ENCODE measurements at places on chromosomes 11 and 22. TPM values are rescaled to one million over a fixed set of nuclear protein-coding genes. Genes with fewer than 3 reads are reported as not detected.

DNA sequence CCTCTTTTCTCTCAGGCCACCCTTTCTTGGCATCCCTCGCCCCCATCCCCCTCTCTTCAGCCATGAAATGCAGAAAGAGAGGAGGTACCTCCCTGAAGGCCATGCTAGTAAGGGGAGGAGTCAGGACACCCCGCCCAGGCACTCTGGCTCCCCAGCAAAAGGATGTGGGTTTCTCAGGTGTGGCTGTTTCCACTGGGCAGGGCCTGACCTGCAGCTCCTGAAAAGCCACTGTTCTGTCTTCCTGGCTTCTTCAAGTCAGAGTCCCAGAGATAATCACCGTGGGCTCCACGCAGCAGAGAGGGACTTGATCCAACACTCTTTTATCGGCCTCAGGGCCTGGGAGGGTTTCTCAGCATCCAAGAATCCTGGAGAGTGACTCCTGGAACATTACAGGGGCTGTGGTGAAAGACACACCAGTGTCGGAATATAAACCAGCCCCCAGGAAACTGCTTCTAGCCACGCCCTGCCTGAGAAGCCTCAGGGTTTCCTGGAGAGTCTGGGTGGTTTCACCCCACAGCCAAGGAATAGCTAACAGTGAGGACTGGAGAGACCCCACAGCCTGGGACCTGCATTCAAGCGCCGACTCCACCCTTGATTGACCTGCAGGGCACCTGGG, 45.7 kb upstream of the TSPAN18 start:
- no peak overlapping the region for H3K4me3 ChIP-seq
- no peaks in the 10 kb centered on the region for H3K4me1 ChIP-seq
- H3K27ac ChIP-seq: no peak overlapping the region
- peaks cover 14% of the 10 kb centered on the region for H3K27me3 ChIP-seq
- no peaks in the 10 kb centered on the region for H3K36me3 ChIP-seq

The OR5B21 gene
- total RNA-seq: not detected

The DRD2 gene
- not detected for total RNA-seq

GRCh38 chr11:116702772-116703385, 69.9 kb downstream of the BUD13 start:
- no peak overlapping the region for H3K27ac ChIP-seq
- no peaks in the 10 kb centered on the region for H3K27me3 ChIP-seq
- H3K36me3 ChIP-seq: no peaks in the 10 kb centered on the region
- no peaks in the 10 kb centered on the region for H3K4me1 ChIP-seq
- DNase-seq: no peak

GRCh38 chr22:21443735-21444421, 23.3 kb upstream of the TMEM191C start:
- H3K4me1 ChIP-seq: no peaks in the 10 kb centered on the region
- no peak overlapping the region for H3K4me3 ChIP-seq
- H3K27ac ChIP-seq: no peak overlapping the region

DNA sequence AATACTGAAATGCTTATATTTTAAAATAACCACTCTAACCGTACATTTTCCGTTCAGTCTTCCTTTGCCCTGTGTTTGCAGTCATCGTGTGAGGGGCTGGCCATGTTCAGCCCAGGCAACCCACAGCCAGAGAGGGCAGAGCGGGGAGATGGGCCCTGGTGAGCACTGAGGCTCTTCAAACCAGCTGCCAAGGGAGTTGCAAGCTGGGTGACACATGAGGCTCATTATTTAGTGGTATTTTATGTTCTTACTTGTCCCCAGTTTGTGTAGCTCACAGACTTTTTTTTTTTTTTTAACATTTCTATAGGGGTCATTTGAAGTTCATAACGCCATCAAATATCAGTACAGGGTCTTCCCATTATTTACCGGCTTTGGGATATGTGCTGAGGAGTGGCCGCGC, 18.0 kb upstream of the DGCR6 start:
- no peak for DNase-seq
- no peaks in the 10 kb centered on the region for H3K27me3 ChIP-seq
- H3K36me3 ChIP-seq: no peaks in the 10 kb centered on the region
- H3K27ac ChIP-seq: no peak overlapping the region
- no peaks in the 10 kb centered on the region for H3K4me1 ChIP-seq

- peak within 1 kb of the TSS; percentile 66 for H3K27ac ChIP-seq
- peak; percentile 44 for DNase-seq
- peak within 1 kb of the TSS; percentile 48 for H3K4me3 ChIP-seq
- H3K4me1 ChIP-seq: peaks cover 21% of the 10 kb centered on the region
- no peaks in the 10 kb centered on the region for H3K27me3 ChIP-seq
Measured at GRCh38 chr11:89490981-89491690, at the start of gene NOX4. Gene NOX4, minus strand, starts transcription at chr11:89491375. Its CDS starts 129 bp downstream, at chr11:89491246.

The RDX gene
- total RNA-seq: 142 TPM

GRCh38 chr22:50197856-50198623, 2.8 kb upstream of the SELENOO start:
- no peak overlapping the region for H3K27ac ChIP-seq
- peaks cover 61% of the 10 kb centered on the region for H3K36me3 ChIP-seq
- H3K4me3 ChIP-seq: no peak overlapping the region
- H3K4me1 ChIP-seq: peaks cover 19% of the 10 kb centered on the region
- no peak for DNase-seq
- H3K27me3 ChIP-seq: no peaks in the 10 kb centered on the region

- H3K36me3 ChIP-seq: no peaks in the 10 kb centered on the region
- no peak overlapping the region for H3K27ac ChIP-seq
- H3K4me3 ChIP-seq: no peak overlapping the region
- no peaks in the 10 kb centered on the region for H3K4me1 ChIP-seq
Measured at GRCh38 chr22:37462983-37463382, 23.2 kb downstream of the MFNG start.

The SOX6 gene
- total RNA-seq: 18.5 TPM

DNA sequence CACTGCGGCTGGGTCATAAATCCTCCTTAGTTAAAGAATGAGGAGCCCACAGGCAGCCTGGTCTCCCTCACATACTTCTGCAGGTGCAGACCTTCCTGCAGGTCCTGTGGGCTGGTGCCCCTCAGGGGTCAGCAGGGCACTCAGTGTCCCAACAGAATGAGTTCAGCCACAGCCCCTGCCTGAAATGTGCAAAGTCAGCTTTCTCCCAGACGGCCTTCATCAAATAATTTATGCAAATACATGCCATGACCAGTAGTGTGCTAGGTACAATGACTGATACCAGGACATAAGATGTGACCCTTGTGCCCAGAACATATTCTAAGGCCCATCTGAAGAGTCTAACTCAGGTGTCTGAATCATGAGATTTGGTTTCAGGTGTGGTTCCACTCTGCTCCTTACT, 703.4 kb downstream of the TBC1D22A start:
- no peak overlapping the region for H3K27ac ChIP-seq
- H3K4me1 ChIP-seq: no peaks in the 10 kb centered on the region
- no peak for DNase-seq
- H3K4me3 ChIP-seq: no peak overlapping the region
- H3K27me3 ChIP-seq: no peaks in the 10 kb centered on the region

The GP1BB gene
- total RNA-seq: 0.53 TPM

DNA sequence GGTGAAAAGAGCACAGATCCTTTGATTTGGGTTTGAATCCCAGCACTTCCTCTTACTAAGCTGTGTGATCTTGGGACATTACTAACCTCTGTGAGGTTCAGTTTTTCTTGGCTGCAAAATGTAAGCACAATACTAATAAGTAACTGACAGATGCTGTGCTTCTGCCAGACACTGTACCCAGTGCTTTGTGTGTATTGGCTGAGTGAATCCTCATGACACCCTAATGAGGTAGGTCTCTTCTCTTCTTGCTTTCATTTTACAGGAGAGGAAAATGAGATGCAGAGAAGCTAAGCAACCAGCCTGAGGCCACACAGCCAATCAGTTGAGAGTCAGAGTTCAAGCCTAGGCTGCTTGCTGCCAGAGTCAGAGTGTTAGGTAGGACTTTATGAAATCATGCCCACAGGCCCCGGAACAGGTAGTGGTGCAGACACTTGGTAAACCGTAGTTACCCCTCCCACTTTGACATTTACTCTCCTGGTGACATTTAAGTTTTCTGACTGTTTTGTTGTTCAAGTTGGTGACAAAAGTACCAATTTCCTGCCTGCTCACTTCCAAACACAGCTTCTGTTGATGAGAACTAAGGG, 21.2 kb downstream of the PTPRJ start:
- DNase-seq: no peak
- H3K27me3 ChIP-seq: no peaks in the 10 kb centered on the region
- H3K36me3 ChIP-seq: peaks cover 9% of the 10 kb centered on the region
- H3K27ac ChIP-seq: no peak overlapping the region
- peaks cover 35% of the 10 kb centered on the region for H3K4me1 ChIP-seq

DNA sequence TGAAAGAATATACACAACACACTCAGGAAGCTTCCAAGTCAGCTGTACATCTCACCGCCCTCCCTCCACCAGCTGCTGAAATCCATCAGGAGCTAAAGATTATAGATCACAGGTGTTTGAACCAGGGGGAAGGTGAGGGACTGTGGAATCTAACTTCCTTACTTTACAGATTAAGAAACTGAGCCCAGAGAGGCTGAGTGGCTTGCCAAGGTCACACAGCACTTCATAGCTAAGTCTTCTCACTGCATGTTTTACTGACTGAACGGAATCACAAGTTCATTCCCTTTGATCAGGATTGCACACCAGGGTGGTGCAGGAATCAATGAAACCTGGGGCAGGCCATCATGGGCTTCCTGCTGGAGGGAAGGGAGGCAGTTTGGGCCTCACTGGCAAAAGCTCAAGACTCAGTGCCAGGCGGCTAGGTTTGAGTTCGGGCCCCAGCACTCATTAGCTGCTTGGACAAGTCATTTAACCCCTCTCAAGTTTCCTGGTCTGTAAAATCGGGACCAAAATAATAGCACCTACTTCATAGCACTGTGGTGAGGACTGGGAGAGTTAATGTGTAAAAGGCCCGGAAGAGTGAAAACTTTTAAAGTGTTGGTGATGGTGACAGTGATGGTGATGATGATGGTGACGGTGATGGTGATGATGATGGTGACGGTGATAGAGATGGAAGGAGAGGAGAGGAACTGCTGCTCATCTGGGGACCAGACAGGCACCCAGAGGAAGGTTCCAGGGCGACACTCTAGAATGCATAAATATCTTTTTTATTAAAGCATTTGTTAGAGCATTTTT, 8.2 kb downstream of the CD5 start:
- H3K4me1 ChIP-seq: no peaks in the 10 kb centered on the region
- no peak overlapping the region for H3K27ac ChIP-seq
- no peak for DNase-seq
- H3K27me3 ChIP-seq: 0 out of 2 replicates have a peak, but pooled peaks cover 4% of the 10 kb centered on the region

- H3K27me3 ChIP-seq: no peaks in the 10 kb centered on the region
- no peaks in the 10 kb centered on the region for H3K4me1 ChIP-seq
- no peak for DNase-seq
- H3K4me3 ChIP-seq: no peak overlapping the region
Measured at GRCh38 chr22:22703715-22704114, 59.3 kb downstream of the GGTLC2 start.

The MLC1 gene
- 0.03 TPM for total RNA-seq

DNA sequence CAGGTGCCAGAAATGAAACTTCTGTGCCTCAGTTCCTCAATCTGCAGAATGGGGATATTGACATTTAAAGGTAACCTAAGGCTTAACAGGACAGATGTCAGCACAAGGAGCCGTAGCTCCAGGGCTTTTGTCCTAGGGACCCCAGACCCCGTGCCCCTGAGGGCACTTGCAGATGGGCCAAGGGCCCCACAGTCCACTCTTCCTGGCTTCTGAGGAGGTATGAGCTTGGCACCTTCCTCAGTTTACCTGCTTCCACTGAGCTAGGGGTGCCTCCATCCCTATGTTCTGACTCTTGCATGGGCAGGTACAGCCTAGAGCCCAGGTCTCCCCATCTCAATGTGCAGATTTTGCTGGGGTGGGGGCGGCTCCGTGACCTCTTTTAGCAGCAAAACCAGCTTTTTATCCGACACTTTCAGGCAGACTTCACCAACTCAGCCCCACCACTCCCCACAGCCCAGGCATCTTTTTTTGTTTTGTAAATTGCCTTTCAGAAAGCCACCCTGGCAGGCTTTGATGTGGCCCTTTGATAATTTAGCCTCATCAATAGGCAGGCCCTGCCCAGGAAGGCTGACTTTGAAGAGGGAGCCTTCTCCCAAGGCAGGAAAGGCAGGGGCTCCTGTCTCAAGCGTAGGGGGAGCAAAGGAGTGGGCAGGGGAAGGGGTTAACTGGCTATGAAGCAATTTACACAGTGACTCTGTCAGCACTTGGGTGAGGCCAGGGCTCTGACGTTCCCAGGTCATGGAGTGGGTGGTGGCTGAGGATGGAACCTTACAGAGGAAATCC, 23.7 kb upstream of the FGF3 start:
- no peak overlapping the region for H3K4me3 ChIP-seq
- peaks cover 28% of the 10 kb centered on the region for H3K27me3 ChIP-seq
- H3K4me1 ChIP-seq: no peaks in the 10 kb centered on the region
- H3K36me3 ChIP-seq: no peaks in the 10 kb centered on the region

The PICALM gene
- 105 TPM for total RNA-seq

- DNase-seq: no peak
- peaks cover 17% of the 10 kb centered on the region for H3K36me3 ChIP-seq
- peak overlapping the region; percentile 85 for H3K27ac ChIP-seq
- no peak overlapping the region for H3K4me3 ChIP-seq
- no peaks in the 10 kb centered on the region for H3K27me3 ChIP-seq
Measured at GRCh38 chr11:111633248-111633647, 31.0 kb downstream of the SIK2 start.

DNA sequence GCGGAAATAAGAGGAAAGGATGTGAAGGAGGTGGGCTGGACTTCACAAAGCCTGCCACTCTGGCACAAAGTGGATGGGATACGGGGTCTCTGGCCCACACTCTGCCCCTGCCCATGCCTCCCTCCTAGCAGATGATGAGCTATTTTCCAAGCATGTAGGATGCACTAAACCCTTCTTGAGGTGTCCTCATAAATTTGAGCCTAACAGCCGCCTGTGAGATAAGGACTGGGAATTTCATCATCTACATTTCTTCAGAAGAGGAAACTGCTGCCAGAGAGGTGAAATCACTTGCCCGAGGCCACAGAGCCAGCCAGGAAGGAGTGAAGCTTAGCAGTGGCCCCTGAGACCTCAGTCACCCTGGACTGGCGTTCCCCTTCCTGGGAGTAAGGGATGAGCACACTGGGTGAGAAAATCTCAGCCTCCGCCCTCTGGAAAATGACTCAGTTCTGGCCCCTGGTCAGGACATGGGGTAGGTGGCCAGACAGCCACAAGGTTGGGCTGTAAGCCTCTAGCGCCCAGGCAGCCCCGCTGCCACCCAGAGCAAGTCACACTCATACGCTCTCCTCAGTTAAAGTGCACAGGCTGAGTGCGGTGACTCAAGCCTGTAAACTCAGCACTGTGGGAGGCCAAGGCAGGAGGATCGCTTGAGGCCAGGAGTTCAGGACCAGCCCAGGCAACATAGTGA, 27.9 kb downstream of the MB start:
- no peak overlapping the region for H3K4me3 ChIP-seq
- H3K27me3 ChIP-seq: no peaks in the 10 kb centered on the region
- H3K27ac ChIP-seq: peak overlapping the region; percentile 71
- peaks cover 35% of the 10 kb centered on the region for H3K4me1 ChIP-seq

The TRIM29 gene
- total RNA-seq: not detected

All from SJSA1 (cell line).